Activated naive CD4-positive, alpha-beta T cell (primary cell): ENCODE measurements at places on chromosomes 2 and 18.

- no peak for DNase-seq
These were observed 12.8 kb upstream of the MAP3K20 start for GRCh38 chr2:173062801-173063200.

- DNase-seq, result no peak
These were observed 31.8 kb upstream of the MTX2 start for GRCh38 chr2:176237456-176237855.

DNA sequence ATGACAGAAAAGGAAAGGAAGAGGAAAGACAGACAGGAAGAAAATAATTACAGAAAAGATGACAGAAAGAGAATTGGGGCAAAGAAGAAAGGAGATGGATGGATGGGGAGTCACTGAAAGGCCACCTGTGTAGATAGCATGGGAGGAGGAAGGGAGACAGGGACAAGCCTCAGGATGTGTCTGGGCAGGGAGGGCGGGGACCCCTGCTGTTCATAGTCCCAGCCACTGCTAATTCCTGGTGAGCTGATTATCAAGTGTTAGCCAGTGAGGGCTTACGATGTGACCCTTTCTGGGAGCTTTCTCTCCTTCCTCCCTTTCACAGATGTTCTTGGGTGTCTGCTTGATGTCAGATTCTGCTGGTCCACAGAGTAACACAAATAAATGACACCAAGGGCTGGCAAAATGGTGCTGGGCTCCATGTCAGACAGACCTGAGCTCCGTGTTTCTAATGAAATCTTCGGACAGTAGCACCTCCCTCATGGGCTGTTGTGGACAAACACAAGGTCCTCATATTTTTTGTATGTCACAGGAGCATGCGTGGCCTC is 13.6 kb downstream of the FHOD3 start:
- DNase-seq, result no peak

- no peak for DNase-seq
These were observed 65.6 kb upstream of the ZNF385B start for GRCh38 chr2:179927041-179927440.
